ENCODE measurements at places on chromosomes 2 and 18.

DNA sequence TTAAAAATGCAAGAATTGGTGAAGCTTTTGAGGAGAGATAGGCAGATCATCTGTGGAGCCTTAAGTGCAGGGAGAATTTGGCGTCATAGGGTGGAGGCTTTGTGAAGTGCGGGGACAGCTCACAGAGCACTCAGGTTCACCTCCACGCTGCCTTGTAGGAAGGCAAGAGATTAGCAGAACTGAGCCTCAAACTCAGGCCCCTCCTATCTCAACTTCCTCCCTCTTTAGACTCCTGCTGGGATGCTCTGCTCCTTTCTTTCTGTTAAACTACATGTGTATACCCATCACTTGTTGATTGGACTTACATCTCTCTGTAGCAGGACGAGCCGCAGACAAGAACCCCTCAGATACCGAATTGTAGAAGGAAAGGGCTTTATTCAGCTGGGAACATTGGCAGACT lies 422.2 kb downstream of the SETBP1 start:
- DNase-seq: no peak

- no peak for DNase-seq
These were observed 28.2 kb upstream of the MCM6 start for GRCh38 chr2:135904341-135904989.

DNA sequence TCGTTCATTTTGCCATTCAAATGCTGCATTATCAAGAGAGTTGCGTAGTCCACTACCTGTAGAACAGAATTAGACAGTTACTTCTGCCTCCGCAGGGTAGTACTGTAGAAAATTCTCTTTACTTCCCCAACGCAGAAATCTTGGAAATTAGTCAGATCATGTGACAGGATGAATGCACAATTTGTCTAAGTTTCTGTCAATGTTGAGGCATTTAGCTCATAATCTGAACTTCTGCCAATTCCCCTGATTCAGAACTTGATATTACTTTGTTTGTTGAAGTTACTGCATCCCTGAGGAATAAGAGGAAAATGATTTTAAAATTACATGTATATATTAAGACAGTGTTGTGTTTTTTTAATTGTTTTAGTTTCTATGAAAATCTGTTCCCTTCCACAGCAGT lies 83.4 kb downstream of the TTC27 start:
- DNase-seq: no peak

- no peak for DNase-seq
These were observed 112.8 kb downstream of the NBAS start for GRCh38 chr2:15448250-15448839.

DNA sequence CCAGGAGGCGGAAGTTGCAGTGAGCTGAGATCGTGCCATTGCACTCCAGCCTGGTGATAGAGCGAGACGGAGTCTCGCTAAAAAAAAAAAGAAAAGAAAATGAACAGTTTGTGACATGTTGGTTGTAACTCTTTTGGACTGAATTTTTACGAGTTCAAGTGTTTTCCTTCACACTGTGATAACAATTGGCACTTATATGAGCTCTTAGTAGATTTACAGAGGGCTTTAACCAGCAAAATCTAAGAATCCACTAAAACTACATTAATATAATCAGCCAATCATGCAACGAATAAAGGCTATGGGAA lies 2.1 kb upstream of the GEMIN6 start:
- no peak for DNase-seq

GRCh38 chr2:172826522-172826921 lies 90.9 kb downstream of the RAPGEF4 start:
- DNase-seq: no peak

- no peak for DNase-seq
These were observed 3.5 kb downstream of the KCNG2 start for GRCh38 chr18:79801217-79801616.

DNA sequence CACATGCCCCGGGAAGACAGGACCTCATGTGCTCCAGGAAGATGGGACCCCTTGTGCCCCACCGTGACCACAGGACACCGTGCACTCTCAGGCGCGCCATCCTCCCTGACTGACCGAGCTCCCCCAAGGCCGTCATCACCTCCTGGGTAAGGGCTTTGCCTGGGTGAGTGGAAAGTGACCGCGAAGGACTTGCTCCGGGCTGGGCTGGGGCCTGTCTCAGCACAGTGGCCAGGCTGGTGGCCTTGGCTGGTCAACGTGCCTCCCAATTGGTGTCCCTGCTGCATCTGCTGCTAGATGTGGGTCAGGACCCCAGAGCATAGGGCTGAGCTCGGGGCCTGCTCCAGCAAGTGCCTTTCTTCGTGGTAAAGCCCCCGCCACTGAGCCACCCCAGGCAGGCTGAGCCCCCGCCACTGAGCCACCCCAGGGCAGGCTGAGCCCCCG lies 69.7 kb upstream of the CTDP1 start:
- DNase-seq: no peak

- no peak for DNase-seq
These were observed 1.2 kb downstream of the ZNF236 start for GRCh38 chr18:76823587-76824011.

DNA sequence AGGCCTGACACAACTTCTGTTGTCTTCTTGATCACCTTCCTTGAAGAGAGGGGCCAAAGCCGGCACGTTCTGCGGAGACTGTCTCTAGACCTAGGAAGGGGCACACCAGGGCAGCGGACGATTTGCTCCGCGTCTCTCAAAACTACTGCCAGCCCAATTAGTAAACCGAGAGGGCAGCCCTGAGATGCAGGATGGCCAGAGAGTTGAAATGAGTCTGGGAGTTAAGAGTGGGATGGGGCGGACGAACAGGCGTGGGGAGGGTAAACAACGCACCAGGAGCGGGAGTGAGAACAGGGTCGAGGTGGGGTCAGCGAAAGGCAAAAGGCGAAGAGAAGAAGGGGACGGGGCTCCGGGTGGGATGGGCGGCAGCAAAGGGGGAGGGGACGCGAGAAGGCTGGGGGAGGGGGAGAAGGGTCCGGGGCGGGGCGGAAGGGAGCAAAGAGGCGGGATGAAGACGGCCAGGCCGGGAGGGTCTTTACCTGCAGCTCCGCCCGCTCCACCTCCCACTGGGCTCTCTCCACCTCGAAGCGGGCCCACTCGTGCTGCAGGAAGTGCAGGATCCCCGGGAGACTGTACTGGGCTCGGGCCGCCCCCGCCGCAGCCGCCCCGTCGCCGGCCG lies 476 bp downstream of the STRN start:
- DNase-seq: no peak

DNA sequence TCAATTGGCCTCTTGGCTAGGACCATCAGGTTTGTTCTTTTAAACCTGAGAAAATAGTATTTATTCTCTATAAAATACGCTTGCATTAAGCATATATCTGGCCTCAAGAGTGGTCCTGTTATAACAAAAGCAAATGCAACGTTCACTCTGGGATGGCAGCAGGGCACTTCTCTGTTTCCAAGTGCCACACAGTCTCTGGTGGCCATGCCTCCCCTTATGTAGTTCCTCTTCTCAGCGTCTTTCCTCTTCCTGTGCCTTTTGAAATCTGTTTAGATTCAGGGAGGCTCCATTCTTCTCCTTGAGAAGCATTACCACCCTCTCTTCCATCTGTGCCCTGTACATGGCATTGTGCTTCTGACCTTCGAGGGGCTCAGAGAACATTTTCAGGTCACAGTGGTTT lies 51.9 kb downstream of the TSHZ1 start:
- no peak for DNase-seq

DNA sequence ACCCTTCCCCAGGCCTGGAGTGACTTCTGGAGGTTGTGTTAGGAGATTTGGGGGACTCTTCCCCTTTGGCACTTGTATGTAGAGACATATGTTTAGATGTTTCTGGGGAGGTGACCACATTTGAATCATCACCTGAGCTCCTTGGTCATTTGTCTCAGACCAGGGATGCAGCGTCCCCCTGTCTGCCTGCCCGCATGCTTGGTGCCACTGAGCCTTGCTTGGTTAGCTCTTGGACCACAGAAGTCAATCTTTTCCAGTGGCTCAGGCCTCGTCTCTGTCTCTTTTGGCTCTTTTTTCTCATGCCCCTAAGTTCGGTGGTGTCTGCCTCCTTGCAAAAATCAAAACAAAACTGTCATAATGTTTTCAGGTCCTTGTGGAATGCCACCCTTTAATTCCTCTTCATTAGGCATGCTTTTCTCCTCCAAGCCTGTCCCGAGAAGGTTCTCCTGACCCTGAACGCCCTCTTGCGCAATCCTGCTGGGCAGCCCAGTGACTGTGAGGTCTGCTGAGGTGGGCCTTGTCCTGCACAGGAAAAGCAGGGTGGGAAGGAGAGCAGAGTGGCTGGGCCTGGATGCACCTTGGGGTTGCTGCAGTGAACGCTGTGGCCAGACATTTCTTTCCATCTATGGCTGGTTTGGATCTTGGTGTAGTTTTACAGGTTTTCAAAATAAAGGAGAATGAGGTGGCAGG lies 24.9 kb downstream of the GLI2 start:
- no peak for DNase-seq

DNA sequence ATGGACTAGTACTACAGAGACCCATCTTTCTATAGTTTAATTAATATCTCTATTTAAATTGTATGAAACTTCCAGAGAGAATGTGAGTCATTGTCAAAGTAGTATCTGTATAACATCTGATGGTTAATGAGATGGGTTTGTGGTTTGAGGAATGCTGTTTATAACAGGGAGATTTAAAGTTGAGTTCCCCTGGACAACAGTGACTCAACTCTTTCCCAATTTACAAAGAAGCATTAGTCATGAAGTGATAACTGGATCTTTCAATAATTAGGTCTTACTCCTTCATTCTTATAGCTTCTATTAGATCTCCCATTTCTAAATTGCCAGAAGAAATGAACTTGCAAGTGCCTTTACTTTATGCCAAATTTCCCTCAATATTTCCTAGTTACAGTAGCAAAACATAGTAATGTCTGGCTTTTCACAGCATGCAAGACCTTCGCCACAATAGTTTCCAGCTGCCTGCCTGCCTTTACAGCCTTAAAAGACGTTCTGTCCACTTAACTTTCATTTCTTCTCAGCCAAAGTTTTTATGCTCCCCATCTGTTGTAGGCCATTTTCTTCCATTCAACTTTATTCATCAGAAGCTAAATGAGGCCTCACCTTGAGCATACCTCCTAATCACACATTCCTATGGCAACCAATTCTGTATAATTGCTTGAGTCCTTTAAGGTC lies 47.7 kb upstream of the WDR75 start:
- peak; percentile 94 for DNase-seq

DNA sequence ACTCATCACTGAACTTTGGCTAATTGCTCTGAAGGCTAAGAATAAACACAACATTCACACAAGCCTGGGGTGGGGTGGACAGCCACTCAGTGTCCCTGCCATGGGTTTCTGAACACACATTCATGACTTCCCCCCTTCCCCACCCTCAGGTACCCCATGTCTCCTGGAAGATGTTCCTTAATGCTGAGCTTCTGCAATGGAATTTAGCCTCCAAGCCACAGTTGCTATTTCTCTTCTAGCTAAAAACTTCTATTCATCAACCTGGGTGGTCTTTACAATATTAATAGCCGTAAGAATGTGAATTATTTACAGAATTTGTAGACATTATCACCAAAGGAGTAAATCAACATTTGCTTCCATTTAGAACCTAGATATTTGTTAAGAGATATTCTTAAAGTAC lies 175.1 kb downstream of the ACKR3 start:
- no peak for DNase-seq

- DNase-seq: no peak
These were observed 588 bp downstream of the OTX1 start for GRCh38 chr2:63051042-63051794.

GRCh38 chr2:235964787-235965390 lies 203.3 kb downstream of the GBX2 start:
- DNase-seq: no peak

GRCh38 chr2:129895061-129895460 lies 84.4 kb upstream of the RAB6C start:
- DNase-seq: no peak

GRCh38 chr2:23433282-23433681 lies 48.3 kb downstream of the KLHL29 start:
- DNase-seq: no peak

DNA sequence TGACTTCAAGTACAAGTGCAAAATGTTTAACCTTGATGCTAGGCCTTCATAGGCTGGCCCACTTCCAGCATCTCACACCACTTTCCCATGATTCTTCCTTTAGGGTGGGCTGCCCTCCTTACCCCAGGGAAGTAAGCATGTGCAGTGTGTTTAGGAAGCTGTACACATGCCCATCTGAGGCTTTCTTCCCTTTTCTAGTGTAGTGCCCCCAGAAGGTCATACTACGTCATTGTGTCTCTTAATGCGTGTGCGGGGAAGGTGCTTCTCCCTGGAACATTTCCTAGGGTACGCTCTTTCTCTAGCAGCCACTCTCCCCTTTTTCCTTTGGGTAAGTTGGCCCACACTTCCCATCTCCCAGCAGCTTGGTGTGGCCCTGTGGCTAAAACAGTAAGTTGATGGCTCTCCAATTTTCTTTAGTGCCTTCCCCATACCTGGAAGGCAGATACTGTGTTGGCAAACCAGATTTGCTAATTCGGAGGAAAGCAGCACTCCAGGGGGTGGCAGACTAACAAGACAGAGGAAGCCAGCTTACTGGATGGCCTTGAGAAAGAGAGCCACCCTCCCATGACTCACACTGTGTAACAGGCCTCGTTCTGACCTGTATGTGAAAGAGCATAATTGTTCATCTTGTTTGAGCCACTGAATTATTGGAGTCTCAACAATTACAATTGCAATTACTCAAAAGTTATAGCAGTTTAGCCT lies 1.1 kb upstream of the SULT6B1 start:
- peak; percentile 67 for DNase-seq

DNA sequence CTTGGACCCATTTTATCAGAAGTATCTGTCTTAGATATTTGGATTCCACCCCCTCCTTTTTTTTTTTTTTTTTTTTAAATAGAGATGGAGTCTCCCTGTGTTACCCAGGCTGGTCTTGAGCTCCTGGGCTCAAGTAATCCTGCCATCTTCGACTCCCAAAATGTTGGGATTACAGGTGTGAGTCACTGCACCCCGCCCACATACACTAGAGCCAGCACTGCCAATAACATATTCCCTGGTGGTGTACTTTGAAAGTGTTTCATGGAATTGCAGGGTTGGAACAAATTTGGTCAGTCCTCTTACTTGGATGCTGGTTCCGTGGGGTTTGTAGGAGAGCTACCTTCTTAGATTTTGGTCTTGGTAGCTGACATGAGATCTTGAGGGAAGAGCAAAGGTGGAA lies 15.0 kb downstream of the PDCL3 start:
- no peak for DNase-seq

DNA sequence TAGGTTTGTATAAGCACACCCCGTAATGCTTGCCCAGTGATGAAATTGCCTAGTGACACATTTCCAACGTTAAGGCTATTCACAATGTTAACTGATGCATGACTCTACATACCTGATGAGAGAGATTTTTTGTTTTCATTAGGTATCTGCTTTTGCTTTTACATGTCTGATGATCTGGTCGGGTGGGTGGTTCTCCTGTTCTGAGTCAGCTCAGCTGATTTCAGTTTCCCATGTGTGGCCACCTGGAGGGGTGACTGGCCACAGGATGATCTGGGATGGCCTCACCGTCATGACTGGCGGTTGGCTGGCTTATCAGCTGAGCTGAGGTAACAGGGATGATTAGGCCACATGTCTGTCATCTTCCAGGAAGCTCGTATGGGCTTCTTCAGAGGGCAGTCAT lies 33.8 kb upstream of the ACYP2 start:
- DNase-seq: no peak

- DNase-seq: no peak
These were observed 22.9 kb upstream of the MTX2 start for GRCh38 chr2:176246331-176246730.

- no peak for DNase-seq
These were observed 74.0 kb upstream of the SEC11C start for GRCh38 chr18:59065684-59066083.

GRCh38 chr2:223997938-223998337 lies 40.7 kb downstream of the MRPL44 start:
- DNase-seq: no peak

- DNase-seq: no peak
These were observed 83.3 kb upstream of the SALL3 start for GRCh38 chr18:78896111-78896905.

GRCh38 chr2:12971581-12972365 lies 255.0 kb downstream of the TRIB2 start:
- no peak for DNase-seq
